NCI-H2227 treated with DMSO at 0.1 percent for 48 hours (cell line): ENCODE measurements at places on chromosomes 6 and 20.
A peak's percentile ranks its signal among the peaks of the same experiment; 100 is the strongest.

GRCh38 chr6:154206141-154206540, 150.5 kb downstream of the IPCEF1 start:
- DNase-seq = no peak

DNA sequence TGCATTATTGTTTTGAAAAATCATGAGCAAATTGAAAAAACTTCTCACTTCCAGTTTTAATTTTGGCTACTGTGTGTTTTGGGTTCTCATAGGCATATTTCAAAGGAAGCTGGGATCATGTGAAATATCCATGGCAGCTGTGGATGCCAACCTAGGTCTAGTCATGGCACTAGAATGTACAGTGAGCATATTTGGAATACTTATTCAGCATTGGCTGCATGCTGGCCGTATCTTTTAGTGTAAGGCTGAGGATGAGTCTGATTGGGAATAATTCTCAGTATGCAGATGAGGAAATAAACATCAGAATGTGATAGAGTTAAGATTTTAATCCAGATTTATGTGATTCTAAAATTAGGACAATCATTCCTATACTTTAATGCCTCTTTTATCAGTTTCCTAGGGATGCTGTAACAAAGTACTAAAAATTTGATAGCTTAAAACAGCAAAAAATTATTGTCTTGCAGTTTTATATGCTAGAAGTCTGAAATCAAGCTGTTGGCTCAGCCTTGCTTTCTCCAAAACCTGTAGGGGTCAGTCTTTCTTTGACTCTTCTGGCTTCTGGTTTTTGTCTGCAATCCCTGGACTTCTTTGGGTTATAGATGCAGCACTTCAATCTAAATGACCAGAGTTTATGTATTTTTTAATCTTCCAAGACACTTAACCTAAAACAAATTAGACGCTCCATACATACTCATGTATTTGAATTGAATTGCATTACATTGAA, 37.7 kb upstream of the DEFB112 start:
- no peak for DNase-seq

DNA sequence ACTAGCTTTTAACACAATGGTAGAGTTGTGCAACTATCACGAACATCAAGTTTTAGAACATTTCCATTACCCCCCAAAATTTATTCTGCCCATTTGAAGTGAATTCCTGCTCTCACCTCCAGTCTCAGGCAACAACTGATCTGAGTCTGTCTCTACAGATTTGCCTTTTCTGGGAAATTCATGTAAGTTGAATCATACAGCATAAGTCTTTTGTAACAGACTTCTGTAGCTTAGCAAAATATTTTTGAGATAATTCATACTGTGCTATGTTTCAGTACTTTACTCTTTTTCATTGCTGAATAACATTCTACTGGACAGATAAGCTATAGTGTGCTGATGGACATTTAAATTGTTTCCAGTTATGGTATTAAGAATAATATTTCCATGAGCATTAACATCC, 447.3 kb upstream of the GJE1 start:
- DNase-seq = no peak

GRCh38 chr6:136812174-136812573, 10.2 kb upstream of the PEX7 start:
- no peak for DNase-seq

DNA sequence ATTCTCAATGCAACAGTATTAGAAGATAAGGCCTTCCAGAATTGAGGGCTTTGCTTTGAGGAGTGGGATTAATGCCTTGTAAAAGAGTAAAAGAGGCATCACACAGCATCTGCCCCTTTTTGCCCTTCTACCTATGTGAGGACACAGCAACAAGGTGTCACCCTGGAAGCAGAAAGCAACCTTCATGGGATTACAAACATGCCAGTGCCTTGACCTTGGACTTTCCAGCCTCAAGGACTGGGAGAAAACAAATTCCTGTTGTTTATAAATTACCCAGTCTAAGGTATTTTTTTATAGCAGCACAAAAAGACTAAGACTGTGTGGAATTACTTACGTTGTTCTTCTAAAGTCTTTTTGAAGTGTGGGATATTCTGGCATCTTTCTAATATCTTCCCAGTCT, 150.0 kb upstream of the SLC22A16 start:
- DNase-seq = no peak

GRCh38 chr20:48797850-48798747, 29.7 kb downstream of the PREX1 start:
- DNase-seq = no peak

DNA sequence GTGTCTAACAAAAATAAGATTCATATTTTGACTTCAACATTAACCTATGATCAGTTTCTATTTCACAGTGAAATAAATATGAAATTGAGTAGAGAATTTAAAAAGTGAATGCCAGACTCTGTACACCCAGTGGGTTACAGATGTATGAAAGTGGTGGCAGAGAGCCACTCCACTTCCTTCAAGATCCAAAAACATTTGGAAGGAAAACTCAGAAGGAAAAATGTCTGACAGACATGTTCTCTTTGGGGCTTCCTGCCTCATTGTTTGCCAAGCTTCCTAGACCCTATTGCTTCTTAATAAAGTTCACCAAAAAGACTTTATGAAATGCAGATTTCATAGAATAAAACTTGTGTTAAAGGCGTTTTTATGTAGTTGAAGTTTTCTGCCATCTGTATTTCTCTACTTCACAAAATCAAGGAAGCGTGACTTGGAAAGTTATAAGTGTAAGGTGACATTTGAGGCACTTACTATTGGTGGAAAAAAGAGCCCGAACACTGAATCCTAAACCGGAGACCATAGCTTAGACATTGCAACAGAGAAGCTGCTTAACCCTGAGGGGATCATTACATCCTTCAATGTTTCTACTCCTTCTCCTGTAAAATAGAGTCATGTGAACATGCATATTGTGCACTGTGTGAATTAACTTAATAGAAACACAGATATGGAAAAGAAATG, 12.8 kb downstream of the HMGCLL1 start:
- DNase-seq = no peak

- DNase-seq = no peak
Measured at GRCh38 chr20:49569411-49570115, 1.6 kb upstream of the PTGIS start.

DNA sequence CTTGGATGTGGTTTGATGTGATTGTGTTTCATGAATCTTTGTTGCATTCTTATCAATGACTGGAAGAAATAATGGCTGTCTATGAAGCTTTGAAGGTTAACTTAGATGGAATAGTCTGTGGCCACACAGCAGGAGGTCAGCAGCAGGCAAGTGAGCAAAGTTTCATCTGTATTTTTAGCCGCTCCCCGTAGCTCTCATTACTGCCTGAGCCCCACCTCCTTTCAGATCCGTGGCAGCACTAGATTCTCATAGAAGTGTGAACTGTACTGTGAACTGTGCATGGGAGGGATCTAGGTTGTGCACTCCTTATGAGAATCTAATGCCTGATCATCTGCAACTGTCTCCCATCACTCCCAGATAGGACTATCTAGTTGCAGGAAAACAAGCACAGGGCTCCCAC, 660.2 kb downstream of the EPHA7 start:
- no peak for DNase-seq

- DNase-seq = no peak
Measured at GRCh38 chr6:155245831-155246230, 18.0 kb upstream of the CLDN20 start.

DNA sequence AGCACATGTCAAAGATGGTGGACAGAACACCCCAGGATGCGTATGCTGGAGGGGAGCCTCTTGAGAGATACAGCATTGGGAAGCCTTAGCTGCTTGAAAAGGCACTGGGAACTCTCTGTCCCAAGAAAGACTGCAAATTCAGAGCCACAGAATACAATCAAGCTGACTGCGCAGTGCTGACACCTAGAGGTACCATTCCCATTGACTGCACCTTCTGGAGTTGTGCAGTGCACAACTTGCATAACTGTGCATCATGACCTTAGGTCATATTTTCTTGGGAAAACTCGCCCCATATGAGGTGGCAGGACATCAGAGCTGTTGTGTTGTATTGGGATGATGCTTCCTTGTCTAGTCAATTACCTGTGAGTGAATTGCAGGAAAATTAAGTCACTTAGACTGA, 646.5 kb upstream of the NOX3 start:
- no peak for DNase-seq

GRCh38 chr20:53331151-53331973, 262.3 kb downstream of the ZNF217 start:
- DNase-seq = no peak

- DNase-seq = no peak
Measured at GRCh38 chr6:3139090-3139903, 18.0 kb downstream of the TUBB2A start.

GRCh38 chr6:108714101-108714765, 134.0 kb upstream of the ARMC2 start:
- DNase-seq = no peak

DNA sequence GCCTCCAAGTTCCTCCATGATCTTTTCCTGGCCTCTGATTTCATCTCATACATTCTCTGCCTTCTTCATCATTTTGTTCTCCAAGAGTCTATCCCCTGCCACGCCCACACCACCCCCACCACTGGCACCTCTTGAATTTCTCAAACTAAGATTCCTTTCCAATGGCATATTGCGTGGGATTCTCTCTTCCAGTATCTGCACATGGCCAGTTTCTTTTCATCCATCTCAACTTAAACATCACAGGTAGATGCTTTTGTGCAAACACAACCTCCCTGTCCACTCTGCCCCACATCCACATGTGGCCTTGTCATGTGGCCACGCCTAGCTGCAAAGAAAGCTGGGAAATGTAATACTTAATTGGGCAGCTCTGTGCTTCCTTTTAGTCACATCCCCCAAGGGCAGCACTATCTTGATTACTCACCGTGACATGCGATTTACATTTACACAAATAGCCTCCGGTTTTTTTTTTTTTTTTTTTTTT, 33.4 kb upstream of the ZMYND8 start:
- DNase-seq = no peak

GRCh38 chr6:165823609-165824326, 160.7 kb upstream of the PDE10A start:
- no peak for DNase-seq

DNA sequence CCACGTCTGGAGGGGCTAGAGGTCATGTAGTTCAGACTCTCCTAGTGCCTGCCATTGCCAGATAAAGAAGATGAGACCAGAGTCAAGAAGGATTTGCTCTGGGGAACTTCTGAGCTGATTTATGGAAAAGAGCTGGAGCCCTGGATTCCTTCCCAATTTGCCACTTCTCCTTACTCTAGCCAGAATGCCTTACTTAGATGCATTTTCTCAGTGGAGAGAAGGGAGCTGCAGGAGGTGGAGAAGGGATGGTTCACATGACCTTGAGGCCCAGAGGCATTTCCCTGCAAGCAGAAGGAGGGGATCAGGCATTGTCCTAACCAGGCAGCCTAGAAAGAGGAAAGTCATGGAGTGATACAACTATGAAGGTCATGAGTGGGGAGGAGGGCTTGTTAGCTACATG, 122.2 kb downstream of the UNC5CL start:
- DNase-seq = no peak

GRCh38 chr6:117919775-117920729, 13.0 kb downstream of the SLC35F1 start:
- peak; percentile 5 for DNase-seq

GRCh38 chr20:17624551-17625245, 54.8 kb downstream of the DSTN start:
- no peak for DNase-seq

GRCh38 chr6:1091900-1092299, 220.0 kb upstream of the FOXQ1 start:
- DNase-seq = no peak

DNA sequence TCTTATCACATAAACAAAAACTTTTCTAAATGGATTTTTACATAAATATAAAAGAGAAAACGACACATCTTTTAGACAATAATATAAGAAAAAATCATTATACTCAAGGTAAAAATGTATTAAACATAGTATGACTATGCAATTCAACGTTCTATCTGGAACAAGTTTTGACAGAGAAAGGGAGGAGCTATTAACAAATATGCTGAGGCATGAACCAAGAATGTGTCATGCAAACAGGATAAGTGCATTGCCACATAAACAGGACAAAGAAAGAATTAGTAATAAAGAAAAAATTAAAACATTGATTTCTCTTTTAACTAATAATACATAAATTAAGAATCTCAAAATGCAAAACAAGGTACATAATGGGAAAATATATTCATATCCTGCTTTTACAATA, 1353.4 kb upstream of the GJE1 start:
- no peak for DNase-seq

DNA sequence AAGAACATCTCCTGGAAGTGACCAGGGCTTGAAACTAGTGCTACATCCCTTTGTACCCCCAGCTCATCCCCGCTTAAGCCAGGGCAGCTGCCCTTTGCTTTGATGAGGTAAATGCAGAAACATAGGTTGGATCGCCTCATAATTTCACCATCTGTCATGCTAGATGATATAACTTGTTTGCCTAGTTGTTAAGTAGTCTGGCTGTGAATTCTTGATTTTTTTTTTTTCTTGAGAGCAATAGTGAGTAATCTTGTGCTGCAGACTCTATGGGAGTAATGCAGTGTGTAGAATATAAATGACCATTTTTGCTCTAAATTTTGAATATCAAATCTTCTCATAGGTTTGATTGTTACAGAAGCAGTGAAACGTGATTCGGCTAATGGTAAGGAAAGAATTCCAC, 4.1 kb downstream of the TRDN start:
- DNase-seq = no peak

DNA sequence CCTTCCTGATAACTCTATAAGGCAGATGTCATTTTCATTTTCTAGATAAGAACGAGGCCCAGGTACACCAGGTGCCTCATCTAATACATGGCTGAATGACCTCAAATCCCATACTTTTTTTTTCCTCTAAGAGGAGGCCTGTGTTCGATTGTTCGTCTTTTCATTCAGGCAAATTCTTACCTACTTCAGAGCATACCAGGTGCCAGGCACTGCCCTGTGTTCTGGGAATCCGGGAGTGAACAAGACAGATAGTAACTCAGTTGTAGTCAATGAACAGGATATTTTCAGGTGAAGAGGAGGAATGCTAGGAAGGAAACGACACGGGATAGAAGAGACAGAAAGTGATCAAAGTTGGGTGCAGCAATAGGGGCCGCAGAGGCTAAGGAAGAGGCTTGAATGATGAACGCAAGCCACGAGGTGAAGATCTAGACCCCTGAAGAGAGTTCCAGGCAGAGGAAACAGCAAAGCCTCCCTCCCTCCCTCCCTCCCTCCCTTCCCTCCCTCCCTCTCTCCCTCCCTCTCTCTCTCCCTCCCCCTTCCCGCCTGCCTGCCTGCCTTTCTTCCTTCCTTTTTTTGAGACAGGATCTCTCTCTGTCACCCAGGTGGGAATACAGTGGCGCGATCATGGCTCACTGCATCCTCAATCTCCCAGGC, 150.1 kb upstream of the ZNF217 start:
- DNase-seq = no peak

- DNase-seq = no peak
Measured at GRCh38 chr20:57256205-57256604, 10.2 kb downstream of the BMP7 start.
